ENCODE measurements at places on chromosomes 3 and 15.

DNA sequence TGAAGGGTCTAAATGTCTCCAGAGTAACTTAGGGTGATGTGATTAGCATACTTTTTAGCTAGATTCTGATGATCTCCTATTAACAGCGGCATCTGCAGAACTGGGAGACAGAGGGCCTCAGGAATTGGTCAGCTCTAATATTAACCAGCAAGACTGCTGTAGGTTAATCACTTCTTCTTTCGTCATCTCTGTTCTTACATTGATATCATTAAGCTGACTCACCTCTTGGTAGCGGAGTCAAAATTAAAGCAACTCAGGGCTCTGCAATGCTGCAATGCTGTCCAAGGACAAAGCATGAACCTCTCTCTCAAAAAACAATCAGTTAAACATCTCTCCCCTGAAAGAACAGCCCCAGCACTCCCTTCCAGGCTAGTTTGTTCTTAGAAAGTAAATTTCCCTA, 57.5 kb upstream of the TRA2B start:
- peak; percentile 45 for DNase-seq

GRCh38 chr3:124131580-124131979, 139.7 kb upstream of the ROPN1 start:
- no peak for DNase-seq

GRCh38 chr15:70522323-70522966, 240.9 kb downstream of the UACA start:
- DNase-seq = no peak

- DNase-seq = no peak
These were observed 79.6 kb upstream of the C3orf49 start for GRCh38 chr3:63739474-63739873.

GRCh38 chr3:77298417-77298816, 258.5 kb downstream of the ROBO2 start:
- no peak for DNase-seq

- DNase-seq = peak; percentile 79
These were observed 13.7 kb upstream of the CCR3 start for GRCh38 chr3:46228260-46229242.

DNA sequence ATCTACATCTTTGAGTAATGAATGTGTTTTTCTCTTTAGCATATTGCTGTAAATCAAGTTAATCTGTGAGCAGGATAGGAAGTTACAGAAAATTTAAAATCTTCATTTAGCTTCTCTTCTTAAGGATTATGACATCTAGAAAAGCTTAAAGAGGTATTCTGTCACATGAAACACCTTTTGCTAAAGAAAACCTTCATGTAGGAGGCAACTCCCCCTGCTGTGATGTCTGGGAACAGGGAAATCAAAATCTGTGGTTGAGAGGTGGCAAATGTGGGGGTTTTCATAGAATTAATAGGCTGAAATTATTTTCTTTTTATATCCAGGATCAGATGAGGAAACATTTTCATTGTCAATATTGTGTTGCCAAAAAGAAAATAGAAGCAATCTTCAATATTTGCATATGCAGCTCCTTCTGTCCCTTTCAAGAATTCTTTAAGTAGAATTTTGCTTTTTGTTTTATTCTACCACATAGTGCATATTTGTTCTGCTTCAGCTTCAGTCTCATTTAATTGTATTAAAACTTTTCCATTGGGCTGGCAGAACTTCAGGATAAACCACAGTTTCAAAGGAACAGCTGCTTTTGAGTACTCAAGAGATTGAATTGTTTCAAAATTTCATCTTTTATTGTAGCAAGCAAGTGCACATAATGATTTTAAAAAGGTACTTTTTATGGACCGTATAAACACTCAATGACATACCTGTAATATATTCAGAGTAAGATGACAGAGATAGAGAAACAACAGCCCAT, 128.4 kb downstream of the RAP2B start:
- DNase-seq = peak; percentile 19

- DNase-seq = no peak
These were observed 69.6 kb downstream of the SLC12A8 start for GRCh38 chr3:125142940-125143339.

DNA sequence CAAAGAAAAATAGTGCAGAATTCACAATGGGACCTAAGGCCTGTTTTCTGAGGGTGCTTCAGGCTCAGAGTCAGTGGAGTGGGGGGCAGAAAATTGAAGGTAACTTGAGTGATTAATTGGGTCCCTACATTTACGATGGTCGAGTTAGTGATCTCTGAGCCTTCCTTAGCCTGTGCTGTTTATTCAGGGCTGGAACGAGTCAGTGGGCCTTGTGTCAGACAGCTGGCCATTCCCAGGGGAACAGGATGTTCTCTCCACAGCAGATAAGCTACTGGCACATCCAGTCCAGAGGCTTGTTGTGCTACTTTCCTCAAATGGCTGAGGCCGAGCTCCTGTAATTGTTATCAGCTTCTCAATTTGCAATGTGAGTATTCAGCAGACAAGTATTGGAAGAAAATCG, 29.2 kb upstream of the CNTN3 start:
- no peak for DNase-seq

DNA sequence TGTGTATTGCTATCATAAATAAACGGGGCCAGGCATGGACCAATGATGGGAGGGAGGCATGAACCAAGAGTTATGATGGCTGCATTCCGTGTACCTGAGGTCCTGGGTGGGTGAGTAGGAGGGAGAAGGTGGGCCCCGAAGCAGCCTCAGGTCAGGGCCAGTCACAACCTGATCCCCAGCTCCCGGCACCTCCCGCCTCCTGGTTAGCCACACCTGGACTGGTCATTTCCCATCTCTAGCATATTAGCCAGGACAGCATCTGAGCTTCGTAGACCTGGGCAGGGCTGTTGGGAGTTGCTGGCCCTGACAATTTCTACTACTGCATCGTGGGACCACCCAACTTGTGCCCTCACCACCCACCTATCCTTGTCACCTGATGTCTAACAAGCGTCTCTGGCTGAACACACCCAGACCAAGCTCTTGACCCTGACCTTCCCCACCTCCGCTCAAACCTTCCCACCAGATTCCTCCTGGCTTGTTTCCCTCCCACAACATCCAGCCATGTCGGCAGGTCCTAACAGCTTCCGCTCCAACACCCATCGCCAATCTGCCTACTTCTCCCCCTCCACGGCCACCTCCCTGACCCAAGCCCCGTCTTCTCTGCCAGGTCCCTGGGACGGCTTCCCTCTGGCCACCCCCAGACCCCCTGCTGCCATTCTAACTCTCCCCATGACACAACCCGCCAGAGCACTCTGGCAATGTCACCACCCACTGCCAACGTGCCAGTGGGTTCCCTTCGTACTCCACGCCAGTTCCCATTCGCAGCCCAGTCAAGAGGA, 133.8 kb upstream of the IQSEC1 start:
- DNase-seq = no peak

- no peak for DNase-seq
These were observed 384.1 kb downstream of the CADM2 start for GRCh38 chr3:85342915-85343314.

DNA sequence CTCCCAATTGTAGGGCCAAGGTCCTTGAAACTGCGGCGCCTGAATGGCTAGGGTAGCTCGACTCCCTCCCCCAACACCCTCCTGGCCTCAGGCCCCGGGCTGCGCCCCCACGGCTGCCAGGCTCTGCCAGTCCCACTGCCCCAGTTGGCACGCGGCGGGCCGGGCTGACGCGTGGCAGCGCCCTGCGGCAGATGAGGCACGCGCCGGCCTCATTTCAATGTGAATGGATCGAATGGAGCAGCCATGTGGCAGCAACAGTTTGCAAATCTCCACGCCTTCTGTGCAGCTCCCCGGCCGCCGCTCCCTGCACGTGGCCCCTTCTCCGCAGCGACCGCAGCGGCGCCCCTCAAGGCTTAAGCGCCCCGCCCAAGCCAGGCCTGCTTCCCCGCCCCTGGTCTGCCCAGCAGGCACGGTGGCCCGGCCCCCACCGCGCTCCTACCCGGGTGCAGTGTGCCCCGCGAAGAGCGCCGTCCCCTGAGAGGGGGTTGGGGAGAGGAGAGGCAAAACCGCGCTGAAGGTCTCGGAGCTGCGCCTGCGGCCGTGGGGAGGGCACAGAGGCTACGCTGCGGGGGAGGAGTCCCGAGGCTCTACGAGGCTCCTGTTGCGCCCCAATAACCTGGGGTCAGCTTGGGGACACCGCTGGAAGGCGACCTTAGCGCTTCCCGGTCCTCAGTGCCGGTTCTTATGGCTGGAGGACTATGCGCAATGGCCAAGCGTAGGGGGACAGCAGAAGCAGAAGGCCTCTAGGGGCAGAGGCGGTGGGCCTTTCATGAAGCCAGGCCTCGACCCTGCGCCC, 3.1 kb upstream of the DLL4 start:
- DNase-seq = no peak

DNA sequence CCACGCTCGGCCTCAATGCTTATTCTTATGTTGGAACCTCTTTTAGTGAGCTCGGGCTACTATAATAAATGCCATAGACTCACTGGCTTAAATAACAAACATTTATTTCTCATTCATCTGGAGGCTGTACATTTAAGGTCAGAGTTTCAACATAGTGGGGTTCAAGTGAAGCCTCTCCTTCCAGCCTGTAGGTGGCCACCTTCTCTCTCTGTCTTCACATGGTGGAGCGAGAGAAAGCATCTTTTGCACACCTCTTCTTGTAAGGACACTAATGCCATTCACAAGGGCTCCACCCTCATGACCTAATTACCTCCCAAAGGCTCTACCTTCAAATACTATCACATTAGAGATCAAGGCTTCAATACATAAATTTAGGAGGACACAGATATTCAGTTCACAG, 520.3 kb upstream of the EPHA6 start:
- no peak for DNase-seq

DNA sequence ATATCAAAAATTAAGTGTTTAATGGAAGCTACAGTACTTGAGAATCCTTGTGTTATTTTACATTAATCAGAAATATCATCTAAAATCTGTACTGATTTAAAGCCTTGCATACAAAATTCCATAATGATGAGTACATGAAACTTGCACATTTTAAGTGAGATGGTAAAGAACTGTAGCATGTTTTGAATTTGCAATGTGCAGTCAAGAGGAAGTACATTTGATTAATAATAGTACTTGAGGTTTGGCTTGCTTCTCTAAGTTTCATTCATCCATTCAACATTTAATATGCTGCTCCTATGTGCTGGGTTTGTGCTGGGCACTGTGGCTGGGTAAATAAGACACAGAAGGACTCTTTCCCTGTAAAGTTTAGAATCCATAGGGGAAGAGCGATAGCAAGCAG, 332.3 kb downstream of the CNTN3 start:
- DNase-seq = no peak

- DNase-seq = no peak
These were observed 871.8 kb upstream of the NR2F2 start for GRCh38 chr15:95458721-95459120.

DNA sequence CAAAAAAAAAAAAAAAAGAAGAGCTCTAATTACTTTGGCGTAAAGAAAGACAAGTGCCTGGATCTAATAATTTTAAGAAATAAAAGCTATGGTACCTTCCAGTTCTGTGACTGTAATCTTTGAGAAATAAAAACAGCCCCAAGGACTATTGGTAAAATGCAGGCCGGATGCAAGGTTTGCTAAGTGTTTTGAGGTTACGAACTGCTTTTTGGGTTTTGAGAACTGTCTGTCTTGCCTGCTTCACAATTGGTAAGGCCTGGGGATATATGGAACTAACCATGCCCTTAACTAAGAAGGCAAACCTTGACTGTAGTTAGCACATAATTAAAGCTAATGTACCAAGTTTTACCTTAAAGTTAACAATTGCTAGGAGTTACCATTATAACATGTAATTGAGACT, 388.4 kb upstream of the CBLB start:
- DNase-seq = no peak

DNA sequence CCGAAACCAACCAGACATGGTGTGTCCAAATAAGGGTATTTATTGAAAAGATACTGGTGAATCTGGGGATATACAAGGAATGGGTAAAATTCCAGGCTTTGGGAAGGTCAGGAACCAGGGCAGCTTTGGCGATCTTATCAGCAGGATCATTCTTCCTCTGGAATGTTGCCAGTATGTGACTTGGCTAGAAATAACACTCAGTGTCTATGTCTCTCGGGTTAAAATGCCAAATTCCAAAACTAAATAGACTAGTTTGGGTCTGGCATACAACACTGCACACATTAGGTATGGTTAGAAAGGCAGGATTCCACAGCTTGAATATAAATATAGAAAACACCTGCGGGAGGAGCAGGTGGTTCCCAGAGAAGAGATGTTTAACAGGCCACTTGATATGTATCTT, 220.2 kb upstream of the CD96 start:
- no peak for DNase-seq

DNA sequence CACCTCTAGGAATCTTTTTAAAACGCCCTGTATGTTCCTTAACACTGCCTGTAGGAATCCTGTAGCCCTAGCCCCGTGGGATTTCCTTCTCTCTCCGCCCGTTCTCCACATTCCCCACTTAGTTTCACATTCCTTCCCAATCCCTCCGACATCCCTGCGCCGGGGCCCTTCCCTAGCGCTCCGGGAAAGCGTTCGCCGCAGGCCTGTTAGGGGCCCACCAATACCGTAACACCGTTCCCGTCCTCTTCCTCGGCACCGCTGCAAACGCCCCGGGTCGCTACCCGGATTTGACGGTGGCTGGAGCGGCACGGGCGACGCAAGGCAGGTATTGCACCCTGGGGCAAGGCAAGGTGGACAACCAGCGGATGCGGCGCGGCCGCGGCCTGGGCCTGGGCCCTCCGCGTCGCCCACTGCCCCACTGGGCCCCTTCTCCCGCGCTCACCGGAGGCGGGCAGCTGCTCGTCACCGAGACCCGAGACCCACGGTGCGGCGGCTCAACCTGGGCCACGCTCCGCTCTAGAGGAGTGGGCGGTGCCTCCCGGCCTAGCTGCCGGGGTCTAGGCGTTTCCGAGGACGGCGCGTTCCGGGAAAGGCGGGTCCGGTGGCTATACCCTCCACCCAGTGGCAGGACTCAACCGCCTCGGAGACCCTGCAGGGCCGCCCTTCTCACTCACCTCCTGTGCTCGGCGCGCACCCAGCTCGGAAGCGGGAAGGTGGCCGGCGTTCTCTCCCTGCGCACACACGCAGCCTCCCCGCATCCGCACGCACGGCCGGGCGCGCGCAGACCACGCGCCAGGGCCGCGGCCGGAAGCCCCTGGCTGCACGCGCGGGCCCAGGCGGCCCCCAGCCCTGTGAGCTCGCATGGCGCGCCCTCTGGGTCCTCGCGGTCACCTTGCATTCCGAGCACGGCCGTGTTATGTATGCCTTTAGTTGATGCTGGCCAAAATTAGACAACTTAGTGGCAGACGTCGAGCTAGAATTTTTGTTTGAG, at the start of gene B3GALNT1:
B3GALNT1 (minus strand) TSS at position 789 of the 991 bp plus-strand sequence. CDS start 18,595 bp downstream, outside the sequence.
- peak; percentile 22 for DNase-seq

DNA sequence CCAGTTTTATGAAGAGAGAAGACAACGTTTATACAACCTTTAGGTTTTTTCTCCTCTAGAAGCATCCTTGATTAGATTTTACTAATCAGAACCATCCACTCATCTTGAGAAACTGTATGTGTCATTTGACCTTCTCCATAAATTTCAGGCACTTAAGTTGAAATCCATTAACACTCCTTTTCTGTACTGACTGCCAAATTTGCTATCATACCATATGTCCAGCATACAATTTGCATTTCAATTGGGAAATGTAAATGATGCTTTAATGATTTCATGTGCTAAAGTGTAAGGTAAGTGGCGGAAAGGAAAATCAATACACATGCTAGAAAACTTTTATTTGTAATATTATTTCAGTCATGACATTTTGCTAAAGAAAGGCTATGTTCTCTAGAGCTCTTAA, 731.6 kb downstream of the GBE1 start:
- DNase-seq = no peak

All from NCI-H226 (cell line).